ENCODE measurements at places on chromosomes 2 and 18.
A peak's percentile ranks its signal among the peaks of the same experiment; 100 is the strongest.

DNA sequence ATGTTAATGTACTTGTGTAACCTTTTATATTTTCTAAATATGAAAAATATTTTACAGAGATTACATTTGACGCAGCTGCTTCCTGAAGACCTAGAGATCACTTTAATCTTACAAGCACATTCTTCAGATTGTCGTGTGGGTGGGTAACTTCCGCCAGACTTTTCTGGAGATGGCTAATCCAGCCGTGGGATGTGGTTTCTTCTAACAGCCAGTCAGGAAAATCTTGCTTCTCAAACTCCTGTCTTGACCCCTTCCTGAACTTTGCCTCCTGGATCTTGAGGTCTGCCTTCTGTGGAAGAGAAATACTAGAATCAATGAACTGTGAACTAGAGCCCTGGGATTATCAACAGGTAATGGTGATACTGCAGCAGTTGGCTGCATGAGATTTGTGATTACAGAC, 401.6 kb upstream of the TNP1 start:
- ATAC-seq: no peak

- ATAC-seq: no peak
Observed at GRCh38 chr2:98805412-98806171, 74.7 kb upstream of the MGAT4A start.

DNA sequence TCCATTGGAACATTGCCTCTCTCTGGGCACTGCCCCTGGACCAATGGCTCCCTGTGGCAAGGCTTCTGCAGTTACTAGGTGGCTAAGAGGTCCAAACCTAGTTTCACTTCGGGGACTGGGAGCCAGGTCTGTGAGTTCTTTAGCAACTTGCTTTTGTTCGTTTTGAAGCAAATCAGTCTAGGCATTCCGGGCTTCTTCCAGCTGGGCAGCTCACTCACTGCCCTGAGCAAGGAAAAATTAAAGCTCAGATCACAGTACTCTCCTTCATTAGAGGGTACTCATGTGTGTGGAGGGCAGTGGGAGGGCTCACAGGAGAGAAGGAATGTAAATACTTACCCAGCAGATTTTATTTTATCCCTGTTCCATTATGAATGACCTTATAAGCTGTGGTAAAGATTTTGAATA, 80.3 kb downstream of the SPP2 start:
- no peak for ATAC-seq

DNA sequence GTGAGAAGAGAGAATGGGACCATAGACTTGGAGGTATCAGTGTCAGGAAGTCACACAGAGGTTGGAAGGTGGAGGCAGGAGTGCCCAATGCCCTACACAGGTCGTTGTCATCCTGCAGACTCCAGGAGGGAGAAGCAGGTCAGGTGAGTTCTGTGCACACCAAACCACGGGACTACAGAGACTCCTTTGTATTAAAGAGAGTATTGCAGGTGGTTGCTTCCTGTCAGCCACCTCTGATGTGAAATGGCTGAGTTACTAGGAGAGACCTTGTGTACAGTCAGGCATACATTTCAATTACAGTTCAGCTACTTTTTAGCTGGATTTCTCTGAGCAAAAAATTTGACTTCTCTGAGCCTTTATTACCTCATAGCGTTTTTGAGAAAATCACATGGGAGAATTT, 51.6 kb downstream of the SPP2 start:
- peak; percentile 68 for ATAC-seq
